ENCODE measurements at places on chromosomes 2 and 18. TPM values are rescaled to one million over a fixed set of nuclear protein-coding genes. Genes with fewer than 3 reads are reported as not detected.

ZSWIM2 gene
- total RNA-seq: not detected

CRYBA2 gene
- not detected for total RNA-seq

FBXO36 gene
- total RNA-seq: 1.1 TPM

ITGA4 gene
- total RNA-seq: 160 TPM

LIMS4 gene
- total RNA-seq: not detected

CAPG gene
- 299 TPM for total RNA-seq

ELP2 gene
- total RNA-seq: 63.3 TPM

ALLC gene
- total RNA-seq: not detected

CYBRD1 gene
- total RNA-seq: 0.31 TPM

HOXD1 gene
- total RNA-seq: not detected

ALS2 gene
- 11.7 TPM for total RNA-seq

RAD51AP2 gene
- total RNA-seq: not detected

BCL2 gene
- 113 TPM for total RNA-seq

OR6B2 gene
- total RNA-seq: not detected

PLGLB2 gene
- total RNA-seq: 3.5 TPM

NFATC1 gene
- 36.9 TPM for total RNA-seq

TNFRSF11A gene
- total RNA-seq: 9.1 TPM

PLGLB1 gene
- 4.7 TPM for total RNA-seq

ZBTB7C gene
- 0.10 TPM for total RNA-seq

ABCG5 gene
- not detected for total RNA-seq

PAX3 gene
- not detected for total RNA-seq

IL1RL1 gene
- not detected for total RNA-seq

HDAC4 gene
- 68.4 TPM for total RNA-seq

LRRC30 gene
- total RNA-seq: not detected

LYG2 gene
- not detected for total RNA-seq

DOK1 gene
- total RNA-seq: 34.4 TPM

ACADL gene
- not detected for total RNA-seq

MC4R gene
- total RNA-seq: not detected

ALPP gene
- not detected for total RNA-seq

NDC80 gene
- 96.5 TPM for total RNA-seq

NDUFS1 gene
- 64.9 TPM for total RNA-seq

UGT1A3 gene
- not detected for total RNA-seq

MYO3B gene
- total RNA-seq: 0.04 TPM

MYL1 gene
- not detected for total RNA-seq

SPRED2 gene
- total RNA-seq: 8.1 TPM

IL36B gene
- not detected for total RNA-seq

TXNDC2 gene
- not detected for total RNA-seq

SULT1C3 gene
- total RNA-seq: not detected

CNDP1 gene
- total RNA-seq: not detected

CPO gene
- not detected for total RNA-seq

NXPH2 gene
- not detected for total RNA-seq

PARD3B gene
- total RNA-seq: 0.77 TPM

TMEM18 gene
- total RNA-seq: 31.7 TPM

ATP5MC3 gene
- 191 TPM for total RNA-seq

ANKRD30BL gene
- total RNA-seq: not detected

MC5R gene
- not detected for total RNA-seq

TANC1 gene
- 0.52 TPM for total RNA-seq

CNTNAP5 gene
- total RNA-seq: not detected

GPR39 gene
- not detected for total RNA-seq
